ENCODE measurements at places on chromosomes 7 and 10.

DNA sequence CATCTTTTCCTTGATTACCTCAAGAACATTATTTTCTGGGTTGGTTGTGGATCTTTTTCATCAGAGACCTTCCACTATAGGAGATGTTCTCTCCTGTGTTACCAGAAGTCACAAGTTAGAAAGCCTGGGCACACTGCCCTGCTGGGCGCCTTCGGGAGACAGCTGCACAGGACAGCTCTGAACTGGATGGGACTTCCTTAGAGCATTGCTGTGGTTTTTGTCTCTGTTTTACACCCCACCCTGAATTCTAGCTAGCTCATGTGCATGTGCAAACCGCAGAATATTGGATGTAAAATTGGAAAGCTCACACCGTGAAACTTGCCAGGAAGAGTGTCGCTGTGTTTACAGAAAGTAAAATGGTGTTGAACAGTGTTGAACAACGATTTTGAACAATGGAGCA lies 54.4 kb upstream of the SEC61G start:
- no peak for DNase-seq

- DNase-seq: peak; percentile 36
Measured at GRCh38 chr10:71735709-71736569, 16.4 kb upstream of the C10orf105 start.

DNA sequence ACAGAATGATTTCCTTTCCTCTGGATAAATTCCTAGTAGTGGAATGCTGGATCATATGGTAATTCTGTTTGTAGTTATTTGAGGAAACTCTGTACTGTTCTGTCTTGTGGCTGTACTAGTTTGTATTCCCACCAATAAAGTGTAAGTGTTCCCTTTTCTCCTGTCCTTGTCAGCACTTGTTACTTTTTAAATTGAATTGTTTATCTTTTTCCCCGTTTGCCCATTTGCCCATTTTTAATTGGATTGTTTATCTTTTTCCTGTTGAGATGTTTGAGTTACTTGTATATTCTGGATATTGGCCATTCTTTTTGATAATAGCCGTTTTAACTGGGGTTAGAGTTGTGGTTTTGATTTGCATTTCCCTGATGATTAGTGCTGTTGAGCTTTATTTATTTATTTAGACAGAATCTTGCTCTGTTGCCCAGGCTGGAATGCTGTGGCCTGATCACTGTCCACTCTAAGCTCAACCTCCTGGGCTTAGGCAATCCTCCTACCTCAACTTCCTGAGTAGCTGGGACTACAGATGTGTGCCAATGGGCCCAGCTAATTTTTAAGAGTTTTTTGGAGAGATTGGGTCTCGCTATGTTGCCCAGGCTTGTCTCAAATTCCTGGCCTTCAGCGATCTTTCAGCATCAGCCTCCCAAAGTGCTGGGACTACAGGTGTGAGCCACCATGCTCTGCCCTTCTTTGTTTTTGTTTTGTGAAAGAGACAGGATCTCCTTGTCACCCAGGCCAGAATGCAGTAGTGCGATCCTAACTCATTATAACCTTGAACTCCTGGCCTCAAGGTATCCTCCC lies 23.0 kb downstream of the BMPR1A start:
- DNase-seq: no peak

- DNase-seq: no peak
Measured at GRCh38 chr7:75758491-75758890, 13.5 kb downstream of the CCL26 start.

DNA sequence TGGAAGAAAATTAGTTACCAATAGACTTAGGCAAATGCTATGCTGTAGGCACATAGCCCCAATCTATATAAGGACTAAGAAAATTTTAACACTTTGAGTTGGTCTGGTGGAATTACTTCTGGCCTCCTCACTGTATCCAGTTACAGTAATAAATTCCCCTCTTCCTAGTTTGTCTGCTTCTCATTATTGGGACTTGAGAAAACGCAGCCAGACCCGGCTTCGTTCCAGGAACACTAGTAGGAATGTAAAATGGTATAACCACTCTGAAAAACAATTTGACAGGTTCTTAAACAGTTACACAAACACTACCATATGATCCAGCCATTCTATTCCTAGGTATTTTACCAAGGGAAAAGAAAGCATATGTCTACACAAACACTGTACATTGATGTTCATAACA lies 150.2 kb downstream of the VPS50 start:
- no peak for DNase-seq

- no peak for DNase-seq
Measured at GRCh38 chr7:155533120-155533826, 13.1 kb downstream of the CNPY1 start.

DNA sequence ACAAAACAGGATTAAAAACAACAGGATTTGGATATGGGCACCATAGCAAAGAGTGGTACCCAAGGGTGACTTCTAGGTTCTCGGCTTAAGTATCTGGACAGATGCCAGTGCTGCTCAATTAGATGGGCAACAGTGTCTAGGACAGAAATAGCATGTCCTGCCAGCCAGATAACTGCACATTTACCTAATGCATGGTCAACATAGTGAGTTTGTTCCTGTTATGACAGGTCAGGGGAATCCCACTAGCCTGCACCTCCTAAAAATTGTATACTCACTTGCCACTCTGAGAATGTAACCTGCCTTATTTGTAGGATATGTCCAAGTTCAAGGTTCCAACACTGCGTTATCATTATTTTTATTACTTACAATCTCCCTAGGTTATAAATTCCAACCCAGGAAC lies 471.7 kb downstream of the GRM8 start:
- no peak for DNase-seq

DNA sequence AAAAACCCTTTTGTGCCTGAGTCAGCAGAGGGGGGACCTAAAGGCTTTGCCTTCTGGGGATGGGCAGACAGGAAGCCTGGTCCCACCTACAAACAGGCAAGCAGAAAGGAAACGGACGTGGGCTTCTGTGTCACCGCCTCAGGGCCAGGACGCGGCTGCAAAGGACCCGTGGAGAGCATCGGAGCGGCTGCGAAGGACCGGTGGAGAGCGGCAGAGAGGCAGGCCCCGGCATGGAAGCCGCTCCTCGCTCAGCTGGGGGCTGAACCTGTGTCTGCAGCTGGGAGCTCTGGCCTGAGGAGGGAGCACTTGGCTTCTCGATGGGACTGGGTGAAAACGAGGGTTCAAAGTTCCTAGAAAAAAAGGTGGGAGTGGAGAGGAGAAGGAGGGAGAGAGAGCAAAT lies 125.4 kb upstream of the PPP2R2D start:
- no peak for DNase-seq

- no peak for DNase-seq
Measured at GRCh38 chr7:151717415-151717814, 159.5 kb downstream of the PRKAG2 start.

DNA sequence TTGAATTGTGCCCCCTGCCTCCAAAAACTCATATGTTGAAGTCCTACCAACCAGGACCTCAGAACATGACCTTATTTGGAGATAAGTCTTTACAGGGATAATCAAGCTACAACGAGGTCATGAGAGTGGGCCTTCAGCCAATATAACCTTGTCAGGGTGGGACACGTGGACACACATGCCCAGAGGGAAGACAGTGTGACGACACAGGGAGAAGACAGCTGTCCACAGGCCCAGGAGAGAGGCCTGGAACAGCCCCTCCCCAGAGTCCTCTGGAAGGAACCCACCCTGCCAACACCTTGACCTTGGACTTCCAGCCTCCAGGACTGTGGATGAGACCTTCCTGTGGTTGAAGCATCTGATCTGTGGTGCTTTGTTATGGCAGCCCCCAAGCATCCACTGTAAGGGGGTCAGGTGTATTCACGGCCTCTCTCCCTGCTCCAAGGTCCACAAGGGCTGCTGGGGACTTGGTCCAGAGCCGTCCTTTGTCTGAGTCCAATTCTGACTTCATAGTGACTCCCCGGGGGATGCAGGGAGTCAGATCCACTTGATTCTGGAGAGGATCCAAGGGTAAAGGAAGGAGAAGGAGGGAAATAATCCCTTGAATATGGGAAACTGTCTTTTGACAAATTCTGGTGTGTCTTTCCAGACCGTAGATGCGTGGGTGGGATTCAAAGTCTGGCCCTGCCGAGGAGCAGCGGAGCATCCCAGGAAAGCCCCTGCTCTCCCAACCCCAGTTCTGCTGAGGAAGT lies 7.0 kb downstream of the CALML3 start:
- DNase-seq: no peak

DNA sequence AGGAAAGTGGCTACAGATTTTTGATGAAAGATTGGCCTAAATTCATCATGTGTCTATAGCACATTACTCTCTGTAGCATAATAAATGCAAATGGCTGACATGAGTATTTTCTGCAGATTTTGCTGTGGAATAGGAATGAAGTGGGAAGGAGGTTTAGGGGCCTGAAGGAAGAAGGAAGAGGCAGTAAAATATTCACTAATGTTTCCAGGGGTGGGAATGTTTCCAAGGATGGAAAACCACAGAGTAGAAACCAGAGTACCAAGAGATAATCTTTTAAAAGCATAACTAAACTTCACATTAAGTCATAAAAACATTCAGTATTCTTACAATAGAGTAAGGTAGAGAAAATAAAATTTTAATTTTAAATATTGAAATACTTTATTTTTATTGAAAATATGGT lies 267.8 kb downstream of the BICC1 start:
- DNase-seq: no peak

GRCh38 chr10:125850766-125851731 lies 27.7 kb downstream of the BCCIP start:
- DNase-seq: no peak

GRCh38 chr10:79346388-79347225 lies 662 bp upstream of the PPIF start:
- DNase-seq: no peak

DNA sequence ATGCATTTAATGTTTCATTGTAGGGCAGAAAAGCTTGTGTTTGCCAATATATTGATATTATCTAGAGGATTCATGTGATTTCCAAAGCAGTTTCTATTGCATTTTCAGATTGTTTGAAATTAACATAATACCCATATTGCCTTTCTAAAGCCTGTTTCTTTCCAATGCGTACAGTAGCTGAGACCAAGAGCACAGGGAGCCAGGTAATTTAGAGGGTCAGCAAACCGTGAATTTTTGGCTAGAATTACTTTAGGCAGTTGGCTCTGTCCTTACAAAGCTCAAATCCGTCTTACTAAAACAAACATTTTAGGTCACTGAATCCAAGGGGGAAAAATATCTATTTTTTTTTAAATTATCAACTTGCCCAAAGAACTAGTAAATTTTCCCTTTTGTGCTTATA lies 604.9 kb upstream of the ADARB2 start:
- DNase-seq: no peak

DNA sequence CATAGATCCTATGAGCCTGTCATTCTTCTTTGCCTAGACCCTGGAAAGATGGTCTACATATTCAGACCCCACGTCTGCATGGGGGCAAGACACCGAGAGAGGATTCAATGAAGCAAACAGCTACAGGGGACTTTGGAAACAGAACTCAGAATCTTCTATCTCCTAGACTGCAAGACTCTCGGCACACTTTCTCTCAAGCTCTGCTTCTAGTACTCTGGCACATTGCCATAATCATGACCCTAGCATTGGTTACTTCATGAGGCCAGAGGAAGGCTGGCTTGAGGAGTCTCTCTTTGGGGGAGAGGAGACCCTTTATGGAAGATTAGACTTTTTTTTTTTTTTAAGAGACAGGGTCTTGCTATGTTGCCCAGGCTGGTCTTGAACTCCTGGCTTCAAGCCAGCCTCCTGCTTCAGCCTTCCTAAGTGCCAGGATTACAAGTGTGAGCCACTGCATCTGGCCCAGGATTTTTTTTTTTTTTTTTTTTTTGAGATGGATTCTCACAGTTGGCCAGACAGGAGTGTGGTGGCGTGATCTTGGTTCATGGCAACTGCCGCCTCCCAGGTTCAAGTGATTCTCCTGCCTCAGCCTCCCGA lies 20.7 kb downstream of the CCDC3 start:
- DNase-seq: no peak

GRCh38 chr7:16091701-16092310 lies 329.5 kb downstream of the CRPPA start:
- no peak for DNase-seq

DNA sequence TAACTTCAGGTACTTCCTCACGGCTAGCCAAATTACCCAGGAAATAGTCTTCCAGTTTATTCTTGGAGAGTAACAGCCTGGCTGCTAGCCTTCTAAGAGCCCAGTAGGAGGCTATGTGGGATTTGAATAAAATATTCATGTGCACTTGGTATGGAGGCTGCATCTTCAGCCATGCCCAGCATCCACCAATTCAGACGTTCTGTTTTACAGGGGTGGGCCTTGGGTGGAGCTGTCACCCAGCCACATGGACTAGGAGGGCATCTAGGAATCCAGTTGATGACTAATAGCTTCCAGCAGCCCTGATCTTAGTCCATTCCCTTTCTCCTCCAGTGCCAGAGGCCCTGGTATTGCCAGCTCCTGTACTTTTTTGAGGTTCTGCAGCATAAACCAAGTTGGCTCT lies 66.3 kb upstream of the ZRANB1 start:
- no peak for DNase-seq

DNA sequence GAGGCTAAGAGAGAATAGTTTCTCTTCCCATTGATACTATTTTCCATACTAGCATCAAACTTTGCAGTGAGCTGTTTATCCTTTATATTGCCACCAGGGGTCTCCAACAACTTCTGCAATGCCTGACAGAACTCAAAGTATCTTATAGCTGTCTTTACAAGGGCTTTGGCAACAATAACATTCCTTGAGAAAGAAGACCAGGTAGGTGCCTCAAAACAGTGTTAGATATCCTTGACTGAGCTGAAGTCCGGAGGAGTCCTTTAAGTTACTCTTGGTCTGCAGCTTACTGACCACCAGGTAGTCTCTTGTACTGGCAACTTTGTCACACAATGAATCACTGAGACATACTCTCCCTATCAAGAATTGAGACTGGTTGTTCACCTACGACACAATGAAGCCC lies 30.0 kb upstream of the TES start:
- no peak for DNase-seq

DNA sequence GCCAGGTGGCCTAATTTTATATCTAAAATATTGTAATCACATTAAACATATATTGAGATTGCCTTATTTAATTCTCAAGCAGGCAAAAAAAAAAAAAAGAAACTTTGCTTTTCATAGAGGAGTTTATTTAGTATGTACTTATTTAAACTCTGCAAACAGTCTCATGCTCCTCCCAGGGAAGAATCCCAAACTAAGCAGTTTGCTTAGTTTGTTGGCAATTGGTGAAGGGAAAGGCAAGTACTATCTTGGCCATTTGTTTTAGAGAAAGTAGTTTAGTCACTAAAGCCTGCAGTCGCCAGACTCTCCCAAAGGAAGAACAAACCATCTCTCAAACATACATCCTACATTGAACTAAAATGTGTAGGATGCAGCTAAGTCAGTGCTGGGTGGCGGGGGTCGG lies 226.8 kb downstream of the CDC14C start:
- no peak for DNase-seq

DNA sequence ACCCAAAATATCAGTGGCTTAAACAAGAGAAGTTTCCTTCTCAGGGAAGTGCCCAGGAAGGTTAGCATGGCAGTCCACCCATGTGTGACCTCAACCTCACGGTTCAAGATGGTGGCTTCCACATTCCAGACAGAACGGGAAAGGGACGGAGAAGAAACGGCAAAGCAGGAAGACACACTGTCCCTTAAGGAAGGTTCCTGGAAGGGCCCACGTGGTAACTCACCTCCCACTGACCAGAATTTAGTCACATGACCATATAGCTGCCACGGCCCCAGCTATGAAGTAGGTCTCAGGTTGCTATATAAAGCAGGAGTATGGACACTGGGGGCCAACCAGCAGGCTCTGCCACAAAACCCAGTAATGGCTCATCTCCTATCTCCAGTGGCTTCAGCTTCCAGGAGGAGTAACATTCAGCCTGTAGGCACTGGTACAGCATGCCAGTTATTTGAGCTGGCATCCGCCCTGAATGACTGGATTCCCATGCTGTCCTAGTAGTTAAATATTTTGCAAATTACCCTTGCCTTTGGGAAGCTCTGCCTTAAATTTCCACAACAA lies 278.5 kb upstream of the KLF14 start:
- DNase-seq: no peak

Measured in activated CD8-positive, alpha-beta memory T cell treated with anti-CD3 and anti-CD28 coated beads for 1 hour (primary cell).